ENCODE measurements at places on chromosomes 1 and 21.

DNA sequence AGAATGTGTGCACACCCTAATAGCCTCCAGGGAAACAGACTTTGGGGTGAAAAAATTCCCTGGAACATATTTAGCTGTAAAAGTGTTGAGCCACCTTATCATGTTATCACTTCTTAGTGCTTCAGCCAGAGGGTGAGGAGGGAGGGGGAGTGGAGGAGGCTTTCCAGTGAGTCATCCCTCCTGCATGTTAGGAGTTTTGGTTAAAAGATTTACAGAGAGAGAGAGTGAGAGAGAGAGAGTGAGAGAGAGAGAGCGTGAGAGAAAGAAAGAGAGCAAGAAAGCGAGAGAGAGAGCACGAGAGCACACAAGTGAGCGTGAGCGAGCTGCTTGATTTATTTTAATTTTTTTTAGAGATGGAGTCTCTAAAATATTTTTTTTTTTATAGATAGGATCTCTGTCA, 13.5 kb upstream of the CACNA1E start:
- DNase-seq, result no peak

GRCh38 chr1:18634276-18634675, 3.6 kb downstream of the PAX7 start:
- DNase-seq, result no peak

GRCh38 chr1:12604114-12604874, 13.7 kb downstream of the DHRS3 start:
- DNase-seq, result peak; percentile 69

- DNase-seq, result no peak
Measured at GRCh38 chr1:43564551-43565348, 34.1 kb downstream of the PTPRF start.

DNA sequence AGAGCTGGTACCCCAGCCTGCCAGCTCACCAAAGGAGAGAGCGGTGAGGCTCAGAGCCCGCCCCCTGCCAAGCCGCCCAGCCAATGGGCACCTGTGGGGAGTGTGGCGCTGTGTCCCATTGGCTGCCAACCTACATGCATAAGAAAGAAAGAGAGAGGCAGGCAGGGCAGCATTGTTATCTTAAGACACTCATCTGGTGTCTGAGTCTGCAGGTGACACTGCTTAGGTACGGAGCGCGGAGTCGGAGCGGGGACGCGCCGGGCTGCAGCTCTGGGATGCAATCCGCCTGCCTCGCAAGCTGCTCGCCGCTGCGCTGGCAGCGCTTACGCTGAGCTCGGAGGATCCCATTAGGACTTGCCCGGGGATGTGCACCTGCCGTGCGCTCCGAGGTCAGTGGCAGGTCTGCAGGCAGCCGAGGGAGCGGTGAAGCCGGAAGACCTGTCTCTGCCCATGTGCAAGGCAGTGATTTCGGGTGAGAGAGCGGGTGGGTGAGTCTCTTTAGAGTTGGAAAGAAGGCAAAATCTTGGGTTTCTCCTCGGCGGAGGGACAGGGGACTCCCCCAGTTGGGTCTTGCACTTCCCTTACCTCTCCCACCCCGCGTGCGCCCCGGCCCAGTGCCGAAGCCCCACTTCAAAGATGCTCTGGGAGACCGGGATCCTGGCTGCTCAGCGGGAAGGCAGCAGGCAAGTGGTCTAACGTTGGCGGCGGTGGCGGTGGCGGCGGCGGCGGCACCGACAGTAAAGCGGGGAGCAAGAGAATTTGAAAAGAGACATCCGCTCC, at the start of gene BRINP2:
Gene BRINP2, plus strand, starts transcription at position 203 of the 780 bp plus-strand sequence. CDS start 58,919 bp downstream, outside the sequence.
- DNase-seq, result no peak

GRCh38 chr1:230160957-230161771, 94.1 kb downstream of the GALNT2 start:
- DNase-seq, result no peak

Measured in stimulated activated CD8-positive, alpha-beta memory T cell treated with anti-CD3 and anti-CD28 coated beads, Interleukin-7, amount 100 ng/mL, for 4 hours (primary cell).